Activated naive CD4-positive, alpha-beta T cell (primary cell): ENCODE measurements at places on chromosomes 16 and 17.
A peak's percentile ranks its signal among the peaks of the same experiment; 100 is the strongest.

GRCh38 chr16:4514606-4515005, 24.0 kb downstream of the CDIP1 start:
- DNase-seq = no peak

DNA sequence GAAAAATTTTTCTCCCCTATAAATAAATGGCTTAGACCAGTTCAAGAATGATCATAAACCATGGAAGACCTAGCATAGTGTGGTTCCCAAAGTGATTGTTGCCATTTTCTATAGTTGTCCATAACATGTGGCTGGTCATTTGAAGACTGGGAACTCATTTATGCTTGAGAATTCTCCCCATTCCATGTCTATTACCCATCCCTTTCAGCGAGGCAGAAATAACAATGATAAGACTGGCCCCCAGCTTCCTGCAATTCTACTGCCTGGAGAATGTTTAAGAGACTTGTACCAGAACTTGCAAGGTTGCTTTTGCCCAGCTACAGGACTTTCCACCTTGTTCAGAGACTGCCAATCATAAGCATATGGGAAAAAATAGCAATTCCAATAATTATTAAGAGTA, 146.5 kb upstream of the CDH11 start:
- DNase-seq = no peak

- DNase-seq = no peak
Observed at GRCh38 chr16:22386976-22387375, 12.6 kb upstream of the CDR2 start.

GRCh38 chr16:77511053-77511452, 76.2 kb upstream of the ADAMTS18 start:
- no peak for DNase-seq

DNA sequence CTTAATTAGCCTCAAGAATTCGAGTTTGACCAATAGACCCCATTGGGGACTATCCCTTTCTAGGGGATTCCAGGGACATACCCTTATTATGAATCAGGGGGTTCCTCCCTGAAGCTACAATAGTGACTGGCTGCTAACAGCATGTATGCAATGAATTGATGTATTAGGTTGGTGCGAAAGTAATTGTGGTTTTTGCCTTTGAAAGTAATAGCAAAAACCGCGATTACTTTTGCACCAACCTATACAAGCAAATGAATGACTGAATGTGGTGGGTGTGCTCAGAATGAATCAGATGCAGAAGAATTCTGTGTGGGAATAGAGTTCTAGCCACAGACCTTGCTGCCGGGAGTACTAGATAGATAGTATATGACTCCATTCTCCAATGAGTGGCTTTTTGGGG, 76.7 kb downstream of the HLF start:
- no peak for DNase-seq

DNA sequence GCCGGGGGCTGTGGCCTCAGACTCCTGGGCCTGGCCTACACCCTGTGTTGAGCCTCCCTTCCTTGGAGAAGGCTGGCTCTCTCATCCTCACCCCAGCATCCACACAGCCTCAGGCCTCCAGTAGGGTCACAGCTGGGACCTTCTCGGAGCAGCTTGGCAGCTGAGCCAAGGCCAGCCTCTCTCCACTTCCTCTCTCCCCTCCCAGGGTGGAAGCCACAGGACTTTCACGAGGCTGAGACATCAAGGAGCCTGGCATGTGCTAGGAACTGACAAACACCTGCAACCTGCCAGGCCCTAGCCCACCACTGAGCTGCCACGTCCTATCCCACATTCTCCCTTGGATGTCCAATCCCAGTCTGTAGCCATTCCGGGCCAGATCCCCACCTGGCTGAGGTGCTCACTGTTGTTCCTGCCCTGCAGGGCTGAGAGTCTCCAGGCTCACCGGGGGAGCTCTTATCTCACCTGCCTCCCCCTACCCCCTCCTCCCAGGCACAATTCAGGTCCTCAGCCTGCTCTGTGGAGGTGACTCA, 3.1 kb downstream of the MMP15 start:
- DNase-seq = no peak

- DNase-seq = no peak
Observed at GRCh38 chr17:17570140-17570797, 21.2 kb downstream of the PEMT start.

- no peak for DNase-seq
Observed at GRCh38 chr17:10809605-10810004, 5.7 kb upstream of the TMEM238L start.

DNA sequence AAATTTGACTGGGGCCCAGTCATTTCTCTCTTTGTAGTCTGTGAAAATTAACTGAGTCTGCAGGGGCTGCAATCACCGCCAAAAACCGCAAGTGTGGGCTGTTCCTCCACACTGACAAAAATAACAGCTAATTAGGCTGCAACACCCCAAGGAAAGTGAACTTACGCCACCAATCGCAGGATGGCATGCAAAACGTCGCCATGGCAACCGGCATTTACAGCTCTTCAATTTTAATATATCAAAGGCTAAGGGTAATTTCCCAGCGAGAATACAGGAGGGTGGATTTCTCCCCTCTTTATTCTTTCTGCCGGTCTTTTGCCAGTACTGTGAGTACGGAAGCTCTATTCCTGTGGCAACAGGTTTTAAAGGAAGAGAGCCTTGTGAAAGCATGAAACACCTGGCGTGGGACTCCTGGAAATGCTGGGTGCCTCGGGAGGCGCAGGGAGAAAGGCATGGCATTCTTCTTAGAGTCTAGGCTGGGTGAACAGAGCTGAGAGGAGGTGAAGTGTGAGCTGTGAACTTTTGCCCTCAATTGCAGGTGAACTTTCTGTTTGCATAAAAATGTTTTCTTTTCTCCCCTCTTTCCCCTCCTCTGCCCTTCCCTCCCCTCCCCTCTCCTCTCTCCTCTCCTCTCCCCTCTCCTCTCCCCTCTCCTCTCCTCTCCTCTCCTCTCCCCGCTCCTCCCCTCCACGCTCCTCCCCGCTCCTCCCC, 399.7 kb downstream of the XYLT1 start:
- peak; percentile 40 for DNase-seq

- no peak for DNase-seq
Observed at GRCh38 chr17:11319894-11320293, 78.9 kb downstream of the SHISA6 start.

DNA sequence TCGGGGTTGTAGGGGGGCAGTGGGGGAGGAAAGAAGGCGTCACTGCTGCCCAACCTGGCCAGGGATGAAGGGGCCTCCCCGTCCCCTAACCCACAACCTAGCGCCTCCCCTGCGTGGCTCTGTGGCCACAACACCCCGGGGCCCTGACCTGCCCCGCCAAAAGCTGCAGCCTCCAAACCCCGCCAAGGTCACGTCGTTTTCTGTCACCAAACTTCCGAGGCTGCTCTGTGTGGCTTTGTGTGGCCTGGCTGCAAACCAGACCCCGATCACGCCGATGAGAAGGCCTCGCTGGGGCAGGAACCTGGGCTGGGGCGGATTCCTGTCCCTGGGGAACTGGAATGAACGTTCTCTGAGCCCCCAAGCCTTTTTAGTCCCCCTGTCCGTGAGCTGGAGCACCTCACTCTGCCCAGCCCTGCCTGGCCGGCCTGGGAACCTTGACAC, 30.5 kb upstream of the CIBAR2 start:
- DNase-seq = no peak

- DNase-seq = no peak
Observed at GRCh38 chr16:11140098-11140375, 116.0 kb downstream of the SOCS1 start.

DNA sequence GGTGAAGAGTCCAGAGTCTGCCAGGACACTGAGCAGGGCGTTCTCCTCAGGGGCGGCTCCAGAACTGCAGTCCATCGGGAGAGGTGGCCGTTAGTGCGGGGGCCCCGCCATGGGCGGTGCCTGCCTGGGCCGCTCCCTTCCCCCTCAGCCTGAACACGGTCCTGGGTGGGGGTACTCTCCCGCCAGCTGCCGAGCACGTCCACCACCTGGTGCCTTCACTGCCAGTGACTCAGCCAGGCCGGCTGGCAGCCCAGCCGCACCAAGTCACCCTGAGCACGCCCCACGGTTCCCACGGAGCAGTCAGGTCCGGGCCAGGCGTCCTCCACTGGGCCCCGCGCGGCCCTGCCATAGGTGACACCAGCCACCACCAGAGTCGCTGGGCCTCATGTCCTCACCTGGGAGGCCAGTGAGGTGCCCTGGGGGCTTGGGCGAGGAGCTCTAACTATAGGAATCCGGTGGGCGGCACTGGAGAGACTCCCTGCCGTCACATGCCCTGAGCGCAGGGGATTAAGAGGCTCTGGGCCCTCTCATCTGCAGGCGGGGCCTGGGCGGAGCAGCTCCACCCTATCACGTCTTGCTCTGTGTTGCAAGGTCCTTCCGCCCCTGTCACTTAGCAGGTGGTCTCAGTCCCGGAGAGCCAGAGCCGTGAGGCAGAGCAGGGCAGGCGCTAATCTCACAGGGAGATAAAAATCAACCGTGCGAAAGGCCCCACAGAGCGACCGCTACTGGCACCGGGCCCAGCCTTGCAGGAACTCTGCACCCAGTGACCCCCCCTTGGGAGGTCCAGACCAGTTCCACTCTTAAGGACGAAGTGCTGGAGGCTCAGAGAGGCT, 14.3 kb downstream of the PIEZO1 start:
- DNase-seq = peak; percentile 29

- DNase-seq = no peak
Observed at GRCh38 chr16:79815049-79815448, 214.5 kb upstream of the MAF start.

GRCh38 chr16:88877564-88878289, 11.3 kb upstream of the PABPN1L start:
- DNase-seq = no peak

- no peak for DNase-seq
Observed at GRCh38 chr16:11449716-11450115, 104.5 kb downstream of the RMI2 start.

- no peak for DNase-seq
Observed at GRCh38 chr17:29918922-29919856, 10.8 kb downstream of the SSH2 start.

GRCh38 chr16:4847774-4848587, 700 bp downstream of the UBN1 start:
- DNase-seq = peak; percentile 25

- DNase-seq = no peak
Observed at GRCh38 chr17:49035470-49036269, 38.5 kb downstream of the IGF2BP1 start.

GRCh38 chr16:30927789-30928378, 4.5 kb downstream of the FBXL19 start:
- DNase-seq = no peak

DNA sequence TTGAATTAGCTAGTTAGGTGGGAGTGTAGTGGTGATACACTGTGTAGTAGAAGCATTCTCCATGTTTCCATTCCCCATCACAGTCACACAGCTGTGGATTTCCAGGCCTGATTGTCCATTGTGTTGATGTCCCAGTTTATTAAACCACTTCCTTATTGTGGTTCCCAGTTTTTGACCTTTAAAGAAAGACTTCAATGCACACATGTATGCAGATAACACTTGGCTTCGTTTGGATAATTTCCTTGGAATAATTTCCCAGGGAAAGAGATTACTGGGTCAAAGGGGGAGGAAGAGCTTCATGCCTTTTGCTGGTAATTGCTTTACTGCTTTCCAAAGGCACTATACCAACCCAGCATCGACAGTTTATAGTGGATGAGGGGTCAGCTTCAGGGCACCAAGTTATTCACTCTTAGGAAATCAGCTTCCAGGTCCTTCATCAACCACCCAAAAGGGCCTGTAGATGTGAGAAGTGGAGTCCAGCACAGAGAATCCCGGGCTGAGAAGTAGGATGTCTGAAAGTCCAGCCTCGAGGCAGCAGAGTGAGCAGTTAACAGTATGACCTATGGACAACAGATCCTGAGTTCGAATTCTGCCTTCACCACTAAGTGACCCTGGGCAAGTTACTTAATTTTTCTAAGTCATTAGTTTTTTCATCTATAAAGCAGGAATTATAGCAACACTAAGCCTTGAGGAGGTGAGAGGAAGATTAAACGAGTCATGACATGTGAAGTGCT, 31.3 kb upstream of the TNS4 start:
- DNase-seq = no peak

DNA sequence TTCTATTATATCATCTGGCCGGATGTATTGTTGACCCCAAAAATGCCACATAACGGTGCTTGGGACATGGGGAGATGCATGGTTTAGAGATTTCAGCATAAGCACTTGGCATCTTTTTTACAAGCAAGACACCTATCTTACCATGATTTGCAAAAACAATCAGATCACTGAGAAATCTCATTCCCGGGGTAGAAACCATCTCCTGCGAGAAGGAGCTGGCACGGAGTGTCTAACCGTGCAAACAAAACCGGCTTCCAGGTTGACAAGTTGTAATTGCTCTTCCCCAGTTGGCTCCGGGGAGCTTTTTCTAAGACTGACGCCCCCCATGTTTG, 1.0 kb downstream of the SLC16A6 start:
- DNase-seq = no peak

DNA sequence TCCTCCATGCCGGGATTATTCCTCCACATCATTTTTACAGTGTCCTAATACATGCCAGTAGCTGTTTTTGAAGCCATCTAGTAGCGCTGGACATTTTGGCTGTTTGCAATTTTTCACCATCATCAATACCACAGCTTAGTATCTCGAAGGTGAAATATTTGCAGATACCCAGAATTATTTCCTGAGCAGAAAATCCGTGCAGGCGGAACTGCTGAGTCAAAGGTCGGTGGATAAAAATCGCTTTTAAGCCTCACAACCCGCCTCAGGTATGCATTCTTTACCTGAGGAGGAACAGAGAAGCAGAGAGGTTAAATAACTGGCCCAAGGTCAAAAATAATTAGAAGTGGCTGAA, 584 bp upstream of the TNRC6A start:
- DNase-seq = no peak

DNA sequence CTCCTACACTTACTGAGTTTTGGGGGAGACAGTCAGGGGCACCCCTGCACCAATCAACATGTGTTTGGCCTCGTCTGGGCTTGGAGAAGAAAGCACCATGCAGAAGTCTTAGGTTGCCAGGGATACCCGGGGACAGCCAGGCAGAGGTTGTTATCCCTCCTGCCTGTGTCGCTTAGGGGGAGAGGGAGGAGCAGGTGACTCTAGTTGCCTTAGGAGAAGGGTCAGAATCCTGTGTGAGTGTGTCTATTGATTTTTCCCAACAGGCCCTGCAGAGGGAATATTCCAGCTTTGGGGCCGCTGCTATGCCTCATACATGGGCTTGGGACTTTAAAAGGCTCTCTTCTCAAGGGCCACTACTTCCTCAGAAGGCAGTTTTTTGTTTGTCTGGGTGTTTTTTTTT, 89.1 kb downstream of the RGS9 start:
- DNase-seq = no peak

DNA sequence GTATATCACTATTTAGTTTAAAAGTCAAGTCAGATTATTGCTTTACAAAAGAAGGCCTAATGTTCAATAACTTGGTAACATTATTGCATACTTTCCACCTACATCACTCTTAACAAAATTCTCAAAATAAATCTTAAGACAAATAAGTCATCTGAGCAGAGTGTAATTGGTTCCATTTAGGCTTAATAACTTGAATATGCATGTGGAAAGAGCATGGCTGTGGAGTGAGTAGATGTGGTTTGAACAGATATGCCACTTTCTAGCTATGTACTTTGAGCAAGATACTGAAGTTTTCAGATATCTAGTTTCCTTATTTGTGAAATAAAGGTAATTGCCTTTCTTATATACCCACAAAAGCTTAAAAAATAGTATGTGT, 6.7 kb upstream of the EVI2A start:
- no peak for DNase-seq

GRCh38 chr17:82134101-82134500, 36.1 kb upstream of the FASN start:
- no peak for DNase-seq

- DNase-seq = peak; percentile 42
Observed at GRCh38 chr17:38428112-38428642, at the start of gene ARHGAP23. ARHGAP23 (plus strand) TSS chr17:38428464; CDS start chr17:38428486, 22 bp downstream.

GRCh38 chr17:74584292-74585060, 7.6 kb downstream of the CD300LD start:
- no peak for DNase-seq

GRCh38 chr17:2971851-2972250, 91.6 kb downstream of the OR1D5 start:
- no peak for DNase-seq
